NK-92 treated with Interleukin-12 subunit alpha and Interleukin-12 subunit beta, amount 100 ng/mL, for 24 hours (cell line): ENCODE measurements at places on chromosomes 16 and 17.

DNA sequence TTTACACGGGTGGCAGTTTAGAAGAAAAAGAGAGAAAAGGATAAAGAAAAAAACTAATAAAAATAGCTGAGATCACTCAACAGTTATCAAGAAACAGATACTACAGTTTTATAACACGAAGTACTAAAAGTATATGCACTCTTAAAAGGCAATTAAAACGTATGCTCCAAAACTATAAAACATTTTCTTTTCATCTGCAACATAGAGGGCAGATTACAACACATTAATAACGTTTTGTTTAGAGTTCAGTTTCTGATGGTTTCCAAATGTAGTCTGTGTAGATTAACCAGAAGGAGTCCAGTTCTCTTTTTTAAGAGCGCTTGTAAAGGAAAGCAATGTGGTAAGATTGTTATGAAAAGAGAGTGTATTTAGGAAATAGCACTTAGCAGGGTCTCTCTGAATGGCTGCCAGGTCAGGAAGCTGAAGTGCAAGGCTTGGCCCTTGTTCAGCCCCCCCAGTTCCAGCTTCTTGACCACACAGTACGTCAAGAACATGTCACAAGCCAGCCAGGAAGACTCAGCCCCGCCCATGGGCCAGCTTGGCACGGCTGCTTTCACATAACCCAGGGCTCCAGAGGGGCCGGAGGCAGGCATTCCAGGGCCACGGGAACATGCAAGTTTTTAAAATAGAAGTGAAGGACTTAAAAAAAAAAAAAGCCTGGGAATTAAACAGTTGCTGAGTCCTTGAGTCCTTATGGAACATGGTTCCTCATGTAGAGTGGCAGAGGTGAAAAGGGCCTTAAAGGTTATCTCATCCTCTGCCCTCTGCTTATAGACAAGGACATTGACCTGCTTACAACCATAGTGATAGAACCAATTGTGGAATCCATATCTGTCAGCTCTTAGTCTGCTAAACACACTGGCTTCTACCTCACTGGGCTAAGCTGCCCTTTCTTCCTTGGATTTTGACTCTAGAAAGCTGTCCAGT, 147.4 kb upstream of the TBX2 start:
- no peak for DNase-seq

DNA sequence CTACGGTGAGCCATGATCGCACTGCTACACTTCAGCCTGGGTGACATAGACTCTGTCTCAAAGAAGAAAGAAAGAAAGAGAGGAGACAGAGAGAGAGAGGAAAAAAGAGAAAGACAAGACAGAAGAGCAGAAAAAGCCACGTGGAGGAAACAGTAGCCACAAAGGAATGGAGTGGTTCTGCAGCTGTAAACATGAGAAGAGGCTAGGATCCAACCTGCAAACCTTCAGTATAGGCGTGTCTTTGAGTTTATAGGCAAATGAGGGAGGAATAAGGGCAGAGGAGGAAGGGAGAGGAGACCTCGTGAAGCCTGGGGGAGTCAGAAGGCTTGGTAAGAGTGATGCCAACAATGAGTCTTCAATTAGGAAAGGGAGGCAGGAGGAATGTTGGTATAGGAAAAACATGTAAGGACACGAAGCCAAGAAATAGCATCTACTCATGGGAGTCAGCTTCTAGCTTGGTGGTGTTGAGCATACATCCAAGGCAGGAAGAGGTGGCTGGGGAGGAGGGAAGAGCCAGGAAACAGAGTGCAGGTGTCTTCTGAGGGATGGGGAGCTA, 3.9 kb downstream of the MED9 start:
- DNase-seq, result no peak

- no peak for DNase-seq
These were observed 1.8 kb downstream of the TMIGD1 start for GRCh38 chr17:30332057-30332542.

- DNase-seq, result no peak
These were observed at the start of gene SLC47A2 for GRCh38 chr17:19716108-19717030. SLC47A2 (minus strand) TSS chr17:19716584; CDS start chr17:19716555, 29 bp downstream.

GRCh38 chr16:72927199-72928089, 120.5 kb downstream of the ZFHX3 start:
- no peak for DNase-seq

GRCh38 chr16:6016530-6017184, 919.1 kb upstream of the EEF2KMT start:
- DNase-seq, result no peak

DNA sequence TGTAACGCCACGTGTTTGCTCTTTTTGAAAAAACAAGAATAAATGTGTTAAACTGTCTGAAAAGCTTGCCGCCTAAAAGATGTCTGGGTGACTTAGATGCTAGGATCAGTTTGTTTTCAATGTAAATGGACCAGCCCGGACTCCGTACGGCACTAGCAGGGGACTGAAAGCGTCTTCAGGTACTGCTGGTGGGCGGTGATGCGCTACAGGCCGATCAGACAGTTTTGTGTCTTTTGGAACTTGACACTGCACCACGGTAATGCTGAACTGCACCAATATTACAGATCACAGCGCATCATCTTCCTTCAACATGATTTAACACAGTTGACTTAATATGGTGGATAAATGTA, 727 bp upstream of the MBTPS1 start:
- no peak for DNase-seq

GRCh38 chr17:42163113-42163512, 8.3 kb upstream of the RAB5C start:
- DNase-seq, result peak; percentile 6

GRCh38 chr17:40306395-40306794, 2.6 kb upstream of the RARA start:
- DNase-seq, result no peak

- no peak for DNase-seq
These were observed 34.8 kb downstream of the TIMM22 start for GRCh38 chr17:1031711-1032110.

GRCh38 chr16:29314292-29314934, 92.1 kb downstream of the NPIPB11 start:
- no peak for DNase-seq

GRCh38 chr16:10521681-10522274, 58.6 kb downstream of the EMP2 start:
- DNase-seq, result peak; percentile 20

DNA sequence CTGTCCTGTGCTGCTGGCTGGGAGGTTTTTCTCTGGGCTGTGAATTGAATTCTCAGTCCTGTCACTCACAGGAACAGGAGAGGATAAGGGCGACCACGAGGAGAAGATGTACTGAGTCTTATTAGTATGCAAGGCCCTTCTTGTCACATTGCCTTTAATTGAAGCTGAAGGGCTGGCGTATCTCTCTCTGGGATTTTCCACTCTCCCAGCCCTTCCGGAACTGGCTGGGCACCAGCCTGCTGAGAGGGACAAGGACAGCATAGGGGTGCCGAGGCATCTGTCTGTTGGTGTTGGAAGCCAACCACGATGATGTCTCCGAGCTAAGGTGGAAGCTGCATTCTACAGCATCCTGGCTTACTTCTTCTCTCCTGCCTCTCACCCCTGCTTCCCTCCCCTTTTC, 33.2 kb downstream of the GPRC5B start:
- no peak for DNase-seq

GRCh38 chr16:19114359-19115147, 789 bp downstream of the ITPRIPL2 start:
- no peak for DNase-seq

DNA sequence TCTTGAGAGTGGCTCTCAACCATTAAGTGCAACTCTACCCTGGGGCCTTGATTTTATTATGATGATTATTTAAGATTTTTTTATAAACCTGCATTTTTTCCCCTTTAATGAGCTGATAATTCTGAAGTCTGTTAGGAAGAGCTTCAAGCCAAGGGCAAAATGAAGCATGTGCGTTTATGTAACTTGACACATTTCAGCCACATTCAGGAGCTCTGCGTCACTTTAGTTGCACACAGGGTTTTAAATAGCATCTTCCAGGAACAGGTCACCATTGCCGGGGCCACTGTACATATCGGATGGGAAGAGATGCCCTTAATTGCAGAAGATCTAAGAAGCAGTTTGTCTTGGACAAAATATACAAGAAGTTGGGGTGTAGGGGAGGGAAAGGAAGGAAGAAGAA, 89.6 kb downstream of the BMERB1 start:
- DNase-seq, result no peak

DNA sequence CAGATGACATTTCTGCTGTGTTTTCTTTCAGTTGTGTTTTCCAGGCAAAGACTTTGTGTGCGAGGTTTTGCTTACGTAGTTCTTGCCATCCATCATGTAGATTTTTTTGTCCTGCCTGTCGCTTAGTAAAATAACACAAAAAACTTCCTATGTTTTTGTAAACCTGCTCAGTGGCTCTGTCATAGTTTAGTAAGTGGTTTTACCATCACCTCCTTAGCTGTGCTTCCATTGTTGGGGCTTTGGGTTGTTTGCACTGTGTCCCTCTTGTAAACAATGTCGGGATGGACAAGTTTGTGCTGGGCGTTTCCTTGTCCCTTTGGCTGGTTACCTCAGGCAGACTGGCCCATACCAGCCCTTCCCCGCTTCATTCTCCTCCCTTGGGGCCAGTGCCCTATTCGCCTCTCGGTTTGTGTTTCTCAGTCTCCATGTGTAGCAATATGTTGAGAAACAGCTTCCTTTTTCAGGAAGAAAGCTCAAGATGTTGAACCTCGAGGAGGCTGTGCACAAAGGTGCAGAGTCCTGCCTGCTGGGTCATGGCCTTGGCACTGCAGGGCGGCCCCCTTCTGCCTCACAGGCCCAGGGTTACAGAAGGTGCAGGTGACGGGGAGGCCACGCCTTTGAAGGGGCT, 74.6 kb downstream of the KSR1 start:
- DNase-seq, result no peak

DNA sequence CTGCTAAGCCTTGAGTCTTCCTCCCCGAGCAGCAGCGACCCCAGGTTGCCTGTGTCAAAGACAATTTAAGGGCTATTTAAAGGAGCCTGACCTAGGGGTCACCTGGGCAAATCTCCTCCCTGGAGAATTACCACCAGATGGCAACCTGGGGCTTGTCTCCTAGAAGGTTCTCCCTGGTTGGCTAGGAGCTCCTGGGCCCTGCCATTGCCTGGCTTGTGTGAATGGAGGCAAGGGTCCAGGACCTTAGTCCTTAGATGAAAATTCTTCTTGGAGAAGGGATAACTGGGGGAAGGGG, 51.3 kb upstream of the TAC4 start:
- DNase-seq, result no peak

- no peak for DNase-seq
These were observed 75.2 kb downstream of the KANSL1 start for GRCh38 chr17:46117850-46118696.

DNA sequence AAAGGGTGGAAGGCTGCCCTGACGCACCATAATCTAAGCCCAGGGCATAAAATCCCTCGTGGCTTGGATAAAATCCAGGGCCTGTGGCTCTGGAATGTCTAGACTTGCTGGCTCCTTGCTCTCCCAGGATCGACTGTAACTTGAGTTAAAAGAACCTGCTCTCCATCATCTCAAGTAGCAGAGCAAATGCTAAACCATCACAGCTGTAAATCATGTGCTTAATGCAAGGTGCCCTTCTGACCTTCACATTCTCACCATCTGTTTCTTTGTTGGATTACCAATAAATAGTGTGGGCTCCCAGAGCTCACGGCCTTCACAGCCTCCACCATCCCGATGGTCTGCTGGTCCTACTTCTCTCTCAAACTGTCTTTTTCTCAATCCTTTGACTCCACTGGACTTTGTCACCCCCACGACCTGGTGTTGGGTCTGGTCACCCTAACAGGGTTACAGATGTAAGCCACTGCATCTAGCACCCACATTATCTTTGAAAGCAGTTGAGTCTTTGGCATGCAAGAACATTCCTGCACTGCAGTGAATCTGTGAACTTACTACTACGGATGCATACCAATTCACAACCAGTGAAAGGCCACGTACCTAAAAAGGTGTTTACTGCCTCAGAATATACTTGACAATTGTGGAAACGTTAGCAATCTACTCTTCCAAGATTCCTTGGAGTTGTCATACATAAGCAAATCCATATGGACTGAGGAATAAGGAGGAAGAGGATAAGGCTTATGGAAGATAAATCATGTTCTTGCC, 15.3 kb downstream of the RSL1D1 start:
- DNase-seq, result no peak

DNA sequence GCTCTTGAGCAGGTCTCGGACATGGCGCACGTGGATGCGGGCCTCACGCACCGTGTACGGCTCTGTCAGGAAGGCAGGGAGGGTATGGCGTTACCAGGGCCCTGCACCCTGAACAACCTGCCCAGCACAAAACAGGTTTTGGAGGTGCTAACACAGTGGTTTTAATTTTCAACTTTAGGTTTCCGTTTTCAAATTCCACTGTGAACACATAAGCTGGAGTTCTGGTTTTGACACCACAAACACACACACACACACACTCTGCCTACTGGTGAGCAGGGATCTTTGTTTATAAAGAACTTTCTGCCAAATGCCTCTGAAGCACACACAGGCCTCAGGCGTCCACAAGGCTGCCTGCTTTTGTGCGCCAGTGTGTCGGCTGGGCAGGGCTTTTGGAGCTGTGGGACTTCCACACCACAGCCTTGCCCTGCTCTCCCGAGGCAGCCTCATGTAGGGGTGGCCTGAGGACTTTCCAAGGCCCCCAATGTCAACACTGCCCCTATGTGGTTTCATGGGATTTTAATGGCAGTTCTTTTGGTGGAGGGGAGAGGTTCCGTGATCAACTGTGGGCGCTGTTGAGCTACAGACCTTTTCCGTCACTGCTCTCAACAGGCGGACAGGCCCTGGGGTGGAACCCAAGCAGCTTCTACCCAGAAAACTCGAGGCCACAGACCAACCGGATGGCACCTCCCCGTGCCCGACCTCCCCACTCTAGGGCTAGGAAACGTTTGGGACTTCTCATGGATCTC, 9.4 kb downstream of the CLUH start:
- no peak for DNase-seq

GRCh38 chr17:46744441-46744840, 74.1 kb downstream of the WNT3 start:
- DNase-seq, result no peak

DNA sequence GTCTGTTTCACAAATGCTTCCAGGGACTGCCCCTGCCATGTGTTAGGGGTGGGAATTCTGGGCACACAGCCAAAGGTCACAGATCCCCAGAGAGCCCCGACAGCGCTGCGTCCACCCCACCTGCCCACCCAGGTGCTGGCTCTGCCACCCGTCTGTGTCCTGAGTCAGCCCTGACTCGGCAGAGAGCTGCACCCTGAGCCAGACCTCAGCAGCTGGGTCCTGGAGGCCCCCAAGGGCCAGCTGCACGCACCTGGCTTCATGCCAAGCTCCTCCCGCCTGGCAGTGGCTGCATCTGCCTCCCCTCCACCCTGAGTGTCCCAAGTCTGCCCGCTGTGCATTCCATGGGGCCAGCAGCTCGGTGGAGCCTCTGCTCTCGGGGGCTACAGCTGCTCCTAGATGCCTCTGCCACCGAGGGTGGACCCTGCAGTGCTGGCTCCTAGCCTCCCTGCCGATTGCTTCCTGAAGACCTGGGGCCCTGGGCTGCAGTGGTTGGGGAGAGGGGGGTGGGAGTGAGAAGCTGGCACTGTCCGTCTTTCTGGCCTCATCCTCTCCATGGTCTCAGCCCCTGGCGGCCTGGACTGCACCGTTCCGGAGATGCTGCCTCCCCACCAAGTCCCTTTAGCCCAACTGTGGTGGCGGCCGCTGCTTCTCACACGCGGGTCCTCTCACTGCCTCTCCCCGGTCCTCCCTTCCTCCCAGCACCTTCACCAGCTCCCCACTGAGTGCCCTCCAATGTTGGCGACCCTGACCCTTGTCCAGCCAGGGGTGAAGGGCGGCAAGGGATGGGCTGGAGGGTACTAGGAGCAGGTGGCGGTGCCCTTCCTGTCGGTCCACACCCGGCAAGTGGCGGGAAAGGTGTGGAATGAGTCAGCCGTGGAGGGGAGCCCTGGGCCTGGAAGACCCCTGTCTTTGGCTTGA, 3.0 kb downstream of the SECTM1 start:
- DNase-seq, result no peak
